ENCODE measurements at places on chromosomes 2 and 18. TPM values are rescaled to one million over a fixed set of nuclear protein-coding genes. Genes with fewer than 3 reads are reported as not detected.

Gene CYTIP
- 1.7 TPM for total RNA-seq

Gene GATA6
- total RNA-seq = 56.3 TPM

Gene ACOXL
- total RNA-seq = not detected

Gene KCNS3
- total RNA-seq = 4.5 TPM

Gene CAD
- 9.4 TPM for total RNA-seq

Gene ALPG
- not detected for total RNA-seq

Gene ACMSD
- total RNA-seq = not detected

- DNase-seq = no peak
Measured at GRCh38 chr2:112812318-112813267, 24.0 kb downstream of the IL1B start.

GRCh38 chr2:189236066-189236465, 56.5 kb upstream of the COL5A2 start:
- DNase-seq = no peak

- no peak for DNase-seq
Measured at GRCh38 chr18:67292814-67293213, 223.7 kb downstream of the DSEL start.

- DNase-seq = no peak
Measured at GRCh38 chr2:30985493-30986230, 152.6 kb downstream of the GALNT14 start.

DNA sequence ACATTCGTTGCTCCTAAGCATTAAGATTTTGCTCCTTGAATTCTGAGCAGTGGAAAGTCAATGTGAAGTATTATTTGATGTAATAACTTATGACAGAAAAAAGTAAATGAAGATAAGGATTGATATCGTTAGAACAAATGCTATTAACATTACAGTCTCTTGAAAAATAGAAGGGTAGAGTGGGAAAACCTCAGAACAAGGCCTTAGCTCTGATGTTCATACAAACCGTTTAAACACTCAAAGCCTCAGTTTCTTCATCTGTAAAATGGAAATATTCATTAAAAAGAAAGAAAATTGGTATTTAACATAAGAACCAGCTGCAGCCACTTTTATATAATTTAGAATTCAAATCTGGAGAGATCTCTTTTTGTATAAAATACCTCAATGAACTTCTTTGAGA, 250.4 kb upstream of the NCKAP5 start:
- no peak for DNase-seq

- DNase-seq = no peak
Measured at GRCh38 chr2:44767691-44768090, 173.8 kb upstream of the SIX3 start.

GRCh38 chr2:127718271-127718670, 17.0 kb downstream of the SFT2D3 start:
- no peak for DNase-seq

- no peak for DNase-seq
Measured at GRCh38 chr2:150126143-150126740, 361.2 kb downstream of the RND3 start.

- DNase-seq = no peak
Measured at GRCh38 chr2:3741867-3742602, 38.7 kb downstream of the DCDC2C start.

DNA sequence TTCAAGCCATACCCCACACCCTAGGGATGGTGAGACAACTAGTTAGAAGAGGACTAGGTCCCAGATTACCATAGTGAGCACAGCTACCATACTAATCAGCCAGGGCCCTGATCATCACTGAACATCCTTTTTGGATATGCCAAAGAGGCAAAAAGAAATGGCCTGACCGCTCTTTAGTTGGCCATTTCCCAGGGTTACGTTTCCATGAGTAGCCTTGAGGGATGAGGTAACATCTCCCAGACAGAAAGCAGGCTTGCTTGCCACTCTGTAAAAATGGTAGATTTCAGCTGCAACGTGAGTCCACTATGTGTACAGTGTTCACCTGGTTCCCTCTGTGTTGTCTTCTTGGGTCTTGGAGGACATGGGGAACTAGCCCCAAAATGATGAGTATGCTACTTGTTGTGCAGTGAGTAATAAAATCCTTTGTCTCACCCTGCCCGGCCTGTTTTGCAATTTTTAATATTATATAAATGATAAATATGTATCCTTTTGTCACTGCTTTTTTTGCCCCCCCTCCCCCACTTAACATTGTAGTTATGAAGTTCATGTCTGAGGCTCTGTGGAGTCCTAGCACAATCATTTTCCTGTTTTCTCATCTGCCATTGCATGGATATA, 8.9 kb upstream of the GALM start:
- DNase-seq = no peak

DNA sequence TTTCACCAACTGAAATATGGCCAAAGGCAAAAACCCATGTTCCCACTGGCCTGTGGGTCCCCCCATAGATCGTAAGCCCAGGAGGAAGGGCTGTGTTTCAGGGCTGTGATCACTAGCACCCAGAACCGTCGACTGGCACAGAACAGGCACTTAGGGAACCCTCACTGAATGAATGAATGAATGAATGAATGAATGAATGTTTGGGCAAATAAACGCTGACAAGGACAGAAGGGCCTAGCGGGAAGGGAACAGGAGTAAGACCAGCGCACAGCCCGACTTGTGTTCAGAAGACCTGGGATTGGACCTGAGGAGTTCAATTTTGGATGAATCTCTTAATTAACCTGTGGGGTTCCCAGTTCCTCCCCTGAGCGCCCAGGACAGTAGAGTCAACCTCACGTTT, 76.2 kb downstream of the TPO start:
- no peak for DNase-seq

DNA sequence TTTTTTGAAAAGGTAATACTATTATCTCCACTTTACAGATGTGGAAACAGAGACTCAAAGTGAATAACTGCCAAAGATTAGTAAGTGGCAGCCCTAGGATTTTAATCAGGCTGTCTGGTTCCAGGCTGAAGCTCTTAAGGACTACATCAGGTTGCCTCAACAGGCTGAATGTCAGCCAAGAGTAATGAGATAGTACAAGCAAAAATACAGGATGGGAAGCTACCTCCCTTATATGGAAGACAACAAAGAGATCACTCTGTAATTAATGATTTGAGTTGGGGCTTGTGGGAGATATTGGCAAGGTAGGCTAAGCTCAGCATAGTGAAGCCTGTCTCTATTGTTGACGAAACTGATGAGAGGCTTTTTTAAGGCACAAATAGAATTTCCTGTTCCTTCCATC, 323.1 kb downstream of the KCNJ3 start:
- DNase-seq = no peak

- DNase-seq = no peak
Measured at GRCh38 chr2:124804014-124804940, 779.2 kb downstream of the CNTNAP5 start.

GRCh38 chr2:71538656-71539265, 85.4 kb downstream of the DYSF start:
- no peak for DNase-seq

GRCh38 chr2:239212121-239212928, 188.5 kb downstream of the HDAC4 start:
- DNase-seq = no peak

- DNase-seq = no peak
Measured at GRCh38 chr2:232636788-232637420, 3.5 kb downstream of the EFHD1 start.

GRCh38 chr2:39153312-39153711, 32.5 kb upstream of the SOS1 start:
- no peak for DNase-seq

- peak; percentile 55 for DNase-seq
Measured at GRCh38 chr2:206410714-206411113, 32.6 kb upstream of the ADAM23 start.

- DNase-seq = no peak
Measured at GRCh38 chr2:158391876-158392275, 64.7 kb downstream of the CCDC148 start.

DNA sequence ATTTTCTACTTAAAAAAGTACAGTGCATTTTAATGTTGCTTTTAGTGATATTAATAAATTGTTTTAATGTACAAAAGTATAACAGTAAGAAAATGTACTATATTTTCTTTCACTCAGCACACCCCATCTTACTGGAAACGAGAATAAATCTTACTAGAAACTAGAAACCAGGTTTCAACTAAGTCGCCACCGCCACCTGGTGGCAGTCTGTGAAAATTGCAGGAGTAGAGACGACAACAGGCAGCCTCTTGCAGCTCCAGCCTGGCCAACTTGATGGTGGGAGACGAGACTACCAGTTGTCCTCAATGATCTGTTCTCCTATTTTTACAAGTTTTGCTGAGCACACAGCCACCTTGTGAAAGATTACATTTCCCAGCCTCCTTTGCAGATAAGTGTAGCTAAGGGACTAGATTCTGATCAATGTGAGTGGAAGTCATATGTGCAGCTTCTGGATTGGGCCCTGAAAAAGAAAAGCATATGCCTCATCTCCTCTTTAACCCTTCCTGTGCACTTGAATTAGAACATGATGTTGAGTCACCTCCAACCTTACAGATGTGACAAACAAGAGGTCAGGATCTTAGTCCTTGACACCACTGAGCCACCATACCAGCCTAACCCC, 8.7 kb downstream of the OTOF start:
- DNase-seq = peak; percentile 89

DNA sequence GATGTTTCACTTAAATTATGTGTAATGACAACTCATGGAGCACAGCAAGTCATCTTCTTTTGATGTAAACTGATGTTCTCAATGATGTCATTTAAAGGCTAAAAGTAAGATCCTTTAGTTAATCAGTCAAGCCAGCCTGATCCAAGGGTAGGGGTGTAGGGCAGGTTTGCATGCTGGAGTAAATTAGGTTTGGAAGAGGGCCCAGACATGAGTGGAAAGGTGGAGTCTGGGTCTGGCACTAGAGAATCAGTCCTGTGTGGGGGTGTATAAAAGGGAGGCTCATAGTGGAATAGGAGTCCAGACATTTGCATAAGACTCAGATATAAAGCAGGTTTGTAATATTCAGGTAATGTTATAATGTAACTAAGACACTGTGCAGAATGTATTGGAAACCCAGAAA, 88.8 kb upstream of the NYAP2 start:
- DNase-seq = no peak

- DNase-seq = no peak
Measured at GRCh38 chr2:111634995-111635538, 248.9 kb downstream of the ANAPC1 start.

DNA sequence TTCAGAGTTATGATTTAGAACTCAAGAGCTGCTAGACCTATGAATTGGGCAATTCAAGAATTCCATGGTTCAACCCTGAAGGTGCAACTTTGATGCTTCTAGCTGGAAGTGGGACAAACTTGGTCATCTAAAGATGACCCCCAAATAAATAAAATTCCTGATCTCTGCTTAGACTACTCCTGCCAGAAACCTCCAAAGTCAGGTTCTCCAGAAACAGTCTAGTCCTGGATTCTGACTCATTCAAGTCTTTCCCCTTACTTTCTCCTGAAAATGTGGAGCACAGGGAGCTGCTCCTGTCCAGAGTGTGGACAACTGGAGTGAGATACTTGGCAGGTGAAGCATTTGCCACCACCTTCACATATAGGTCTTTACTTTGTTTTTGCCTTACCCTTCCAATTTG, 557.7 kb upstream of the TNP1 start:
- DNase-seq = no peak

All from Right ventricle myocardium inferior (tissue), 1 donor.